ENCODE measurements at places on chromosomes 16 and 17. TPM values are rescaled to one million over a fixed set of nuclear protein-coding genes. Genes with fewer than 3 reads are reported as not detected.

SETD6 gene
- 9.9 TPM for total RNA-seq

MYL4 gene
- total RNA-seq, result 2.8 TPM

NME3 gene
- 47.0 TPM for total RNA-seq

ODF4 gene
- not detected for total RNA-seq

TMEM208 gene
- 33.1 TPM for total RNA-seq

OR3A3 gene
- not detected for total RNA-seq

RHOT1 gene
- 37.9 TPM for total RNA-seq

NTN1 gene
- total RNA-seq, result 15.4 TPM

NGFR gene
- 69.9 TPM for total RNA-seq

KANSL1 gene
- total RNA-seq, result 65.9 TPM

SMIM5 gene
- 0.97 TPM for total RNA-seq

All from posterior vena cava (tissue), 2 donors.